Activated B cell treated with CpG ODN at 0.5 μM for 24 hours (primary cell): ENCODE measurements at places on chromosomes 1 and 21. TPM values are rescaled to one million over a fixed set of nuclear protein-coding genes. Genes with fewer than 3 reads are reported as not detected.
A peak's percentile ranks its signal among the peaks of the same experiment; 100 is the strongest.

DNA sequence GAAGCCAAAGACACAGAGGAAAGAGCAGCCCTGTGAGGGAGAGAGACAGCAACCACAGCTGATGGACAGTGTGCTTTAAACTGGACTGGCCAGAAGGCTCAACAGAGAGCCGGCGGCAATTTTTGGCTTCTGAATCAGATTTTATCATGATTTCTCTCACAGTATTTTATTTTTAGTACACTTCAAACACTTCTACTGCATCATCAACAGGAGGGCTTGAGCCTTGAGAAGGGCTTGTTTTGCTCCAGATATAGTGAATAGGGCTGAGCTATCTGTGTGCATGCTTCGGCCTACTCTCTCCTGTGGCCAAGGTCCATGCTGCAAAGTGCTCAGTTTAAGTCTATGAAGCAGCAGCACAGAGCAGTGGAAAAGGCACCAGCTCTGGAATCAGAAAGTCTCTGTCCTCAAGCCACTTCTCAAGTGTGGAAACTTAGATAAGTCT is 33.3 kb downstream of the ADCY10 start:
- no peak overlapping the region for H3K27ac ChIP-seq
- DNase-seq = no peak
- peaks cover 5% of the 10 kb centered on the region for H3K27me3 ChIP-seq
- H3K4me3 ChIP-seq = no peak overlapping the region
- no peaks in the 10 kb centered on the region for H3K4me1 ChIP-seq

DNA sequence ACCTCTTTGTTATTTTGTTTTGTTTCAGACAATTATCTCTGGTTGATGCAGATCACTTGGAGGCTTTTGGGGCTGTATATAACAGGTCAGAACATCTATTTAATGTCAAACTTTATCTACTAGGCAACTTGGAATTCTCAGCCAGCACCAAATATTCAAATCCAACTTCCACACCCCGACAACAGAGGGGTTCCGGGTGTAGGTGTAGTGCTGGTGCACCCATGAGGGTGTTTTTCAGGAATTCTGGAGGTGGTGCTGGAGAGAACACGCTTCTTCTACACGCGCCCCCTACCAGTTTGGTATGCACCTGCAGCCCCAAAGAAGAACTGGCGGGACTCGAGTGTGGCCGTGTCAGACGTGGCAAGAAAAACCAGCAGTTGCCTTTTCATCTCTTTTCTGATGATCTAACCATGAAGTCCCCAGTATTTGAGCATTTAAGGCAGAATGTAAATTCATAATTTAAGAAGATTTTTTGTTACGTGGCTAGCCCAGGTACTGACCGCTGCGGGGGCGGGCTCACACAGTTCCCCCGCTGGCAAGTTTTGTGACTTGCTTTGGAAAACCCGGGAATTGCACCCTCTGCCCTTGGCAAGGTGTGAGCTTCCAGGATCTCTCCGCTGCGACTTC is 462 bp upstream of the TLCD4 start:
- H3K4me1 ChIP-seq = peaks cover 7% of the 10 kb centered on the region
- peak overlapping the region; percentile 93 for H3K4me3 ChIP-seq
- DNase-seq = peak; percentile 31
- peak overlapping the region; percentile 74 for H3K27ac ChIP-seq

DNA sequence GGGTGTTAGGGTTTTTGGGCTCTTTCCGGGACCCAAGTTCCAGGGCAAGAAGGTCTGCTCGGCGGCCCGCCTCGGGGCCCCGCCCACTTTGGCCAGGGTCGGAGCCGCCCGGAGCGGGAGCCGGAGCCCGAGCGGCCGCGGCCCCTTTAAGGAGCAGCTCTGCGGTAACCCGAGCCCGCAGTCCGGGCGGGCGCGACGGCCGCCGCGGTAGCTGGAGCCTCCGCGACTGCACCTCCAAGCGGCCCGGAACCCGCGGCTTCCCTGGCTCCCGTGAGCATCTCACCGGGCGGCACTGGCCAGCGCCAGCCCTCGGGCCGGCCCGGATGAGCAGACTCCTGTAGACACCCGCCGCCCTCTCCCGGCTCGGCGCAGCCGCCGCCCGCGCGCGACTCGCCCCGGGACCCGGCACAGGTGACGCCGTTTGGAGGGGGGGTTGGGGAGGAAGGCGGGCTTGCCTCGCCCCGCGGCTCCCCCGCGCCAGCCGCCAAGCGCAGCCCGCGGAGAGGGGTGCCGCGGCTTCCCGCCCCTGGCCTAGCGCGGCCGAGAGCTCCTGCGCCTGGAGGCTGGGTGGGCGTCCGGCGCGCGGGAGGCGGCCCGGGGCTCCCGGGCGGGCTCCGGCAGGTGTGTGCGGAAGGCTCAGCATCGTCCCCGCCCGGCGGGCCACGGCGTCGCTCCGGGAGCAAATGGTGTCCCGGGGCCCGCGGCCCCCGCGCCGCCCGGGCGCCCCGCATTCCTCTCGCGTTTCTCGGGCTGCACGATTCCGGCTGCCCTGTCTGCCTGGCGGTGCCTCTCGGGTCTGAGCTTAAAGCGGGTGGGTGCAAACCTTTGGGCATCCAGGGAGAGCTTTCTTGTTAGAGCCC is at the start of gene TLCD4:
Gene TLCD4, plus strand, starts transcription at position 149 of the 860 bp plus-strand sequence. CDS start 26,547 bp downstream, outside the sequence.
- peaks cover 40% of the 10 kb centered on the region for H3K27me3 ChIP-seq
- H3K36me3 ChIP-seq = peaks cover 2% of the 10 kb centered on the region
- H3K4me3 ChIP-seq = peak within 1 kb of the TSS; percentile 93
- peak; percentile 43 for DNase-seq

GRCh38 chr1:195721210-195721971 is 886.8 kb downstream of the KCNT2 start:
- H3K36me3 ChIP-seq = no peaks in the 10 kb centered on the region
- DNase-seq = no peak
- H3K27ac ChIP-seq = no peak overlapping the region
- H3K4me3 ChIP-seq = no peak overlapping the region
- no peaks in the 10 kb centered on the region for H3K27me3 ChIP-seq

DNA sequence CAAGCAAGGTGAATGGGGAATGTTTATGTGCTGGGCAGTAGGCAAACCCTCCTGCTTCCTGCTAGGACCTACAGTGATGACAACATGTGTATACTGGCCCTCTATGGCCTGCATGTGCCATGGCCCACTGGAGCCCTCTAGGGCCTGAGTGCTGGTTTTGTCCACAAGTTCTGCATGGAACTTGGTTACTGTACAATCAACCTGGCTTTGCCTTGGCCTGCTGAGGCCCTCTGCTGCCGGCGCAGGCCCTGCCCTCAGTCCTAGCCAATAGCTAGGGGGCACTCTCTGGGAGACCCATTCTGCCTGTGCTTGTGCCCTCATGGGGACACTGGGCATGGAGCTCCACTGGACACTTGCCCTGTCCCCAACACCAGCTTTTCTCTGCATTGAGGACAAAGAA is 138.6 kb upstream of the NGF start:
- peaks cover 10% of the 10 kb centered on the region for H3K27me3 ChIP-seq
- H3K4me3 ChIP-seq = no peak overlapping the region
- no peaks in the 10 kb centered on the region for H3K36me3 ChIP-seq
- DNase-seq = no peak

DNA sequence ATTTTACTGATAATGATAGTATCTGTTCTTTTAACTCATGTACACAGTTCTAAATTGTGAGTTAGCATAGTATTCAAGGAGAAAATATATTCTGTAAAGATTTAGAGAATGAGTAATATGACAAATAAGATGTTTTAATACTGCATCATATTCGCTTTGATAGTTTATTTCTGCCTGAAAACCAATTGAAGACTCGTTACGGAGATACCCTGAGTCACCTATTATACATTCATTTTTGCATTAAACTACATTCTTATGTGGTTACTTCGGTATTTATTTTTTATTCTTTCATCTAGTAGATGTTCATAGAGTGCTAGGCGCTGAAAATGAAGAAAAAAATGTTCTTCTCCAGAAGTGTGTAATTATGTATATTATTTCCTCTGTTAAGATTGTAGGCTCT is 5.3 kb downstream of the UHMK1 start:
- no peak overlapping the region for H3K27ac ChIP-seq
- no peak overlapping the region for H3K4me3 ChIP-seq
- H3K36me3 ChIP-seq = peaks cover 63% of the 10 kb centered on the region
- DNase-seq = no peak
- no peaks in the 10 kb centered on the region for H3K27me3 ChIP-seq

DNA sequence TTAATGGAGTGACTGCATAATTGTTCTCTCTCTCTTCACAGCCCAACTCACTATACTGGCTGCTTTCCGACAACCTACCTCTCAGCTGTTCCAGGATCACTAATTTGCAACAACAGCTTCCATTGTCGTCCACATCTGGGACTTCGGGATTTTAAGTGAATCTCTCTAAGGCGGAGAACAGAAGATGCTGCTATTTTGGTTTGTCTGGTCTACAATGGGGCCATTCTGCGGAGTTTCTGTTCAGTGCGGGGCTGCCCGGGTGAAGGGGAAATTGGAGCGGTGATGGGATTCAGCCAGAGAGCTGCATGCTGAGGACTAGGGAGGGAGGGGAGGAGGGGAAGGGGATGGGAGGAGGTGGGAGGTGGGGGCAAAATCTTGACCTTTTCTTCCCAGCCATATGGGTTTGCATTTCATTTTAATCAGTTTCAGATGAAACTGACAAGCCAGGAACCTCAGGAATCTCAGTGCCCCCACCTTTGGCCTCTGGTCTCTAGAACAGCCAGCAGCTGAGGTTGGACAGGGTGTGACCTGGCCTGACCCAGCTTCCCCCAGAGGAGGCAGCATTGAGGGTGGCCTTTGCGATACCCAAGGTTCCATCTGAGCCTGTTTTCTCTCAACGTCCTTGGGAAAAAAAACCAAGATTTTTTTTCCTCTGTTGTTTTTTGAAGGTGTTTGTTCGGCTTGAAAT is 6.9 kb upstream of the SRP9 start:
- no peak overlapping the region for H3K4me3 ChIP-seq
- H3K27me3 ChIP-seq = peaks cover 2% of the 10 kb centered on the region
- H3K27ac ChIP-seq = no peak overlapping the region
- peaks cover 7% of the 10 kb centered on the region for H3K4me1 ChIP-seq
- no peaks in the 10 kb centered on the region for H3K36me3 ChIP-seq

The LIX1L gene
- 30.1 and 31.7 TPM in 2 replicates for total RNA-seq

The LCE1A gene
- total RNA-seq = not detected in 2 replicates
